Adrenal gland (tissue), 19 donors: ENCODE measurements at places on chromosomes 4 and X. TPM values are rescaled to one million over a fixed set of nuclear protein-coding genes. Genes with fewer than 3 reads are reported as not detected.

MAGEE2 gene
- not detected for total RNA-seq

GC gene
- total RNA-seq = not detected

ARHGAP24 gene
- total RNA-seq = 8.7 TPM

PAGE1 gene
- not detected for total RNA-seq

CNGA1 gene
- total RNA-seq = 0.24 TPM

- no peaks in the 10 kb centered on the region for H3K36me3 ChIP-seq
- no peak overlapping the region for H3K4me3 ChIP-seq
- H3K27ac ChIP-seq = no peak overlapping the region
- H3K27me3 ChIP-seq = no peaks in the 10 kb centered on the region
- H3K4me1 ChIP-seq = no peaks in the 10 kb centered on the region
- DNase-seq = no peak
Observed at GRCh38 chr4:8285143-8285975, 15.8 kb downstream of the HTRA3 start.

GRCh38 chr4:116512552-116512951 lies 572.8 kb downstream of the TRAM1L1 start:
- no peak overlapping the region for H3K4me3 ChIP-seq
- peak; percentile 29 for DNase-seq
- H3K27me3 ChIP-seq = no peaks in the 10 kb centered on the region
- no peak overlapping the region for H3K27ac ChIP-seq
- H3K4me1 ChIP-seq = peaks cover 3% of the 10 kb centered on the region
- no peaks in the 10 kb centered on the region for H3K36me3 ChIP-seq

- no peaks in the 10 kb centered on the region for H3K27me3 ChIP-seq
- H3K4me1 ChIP-seq = no peaks in the 10 kb centered on the region
- no peak overlapping the region for H3K4me3 ChIP-seq
- H3K36me3 ChIP-seq = no peaks in the 10 kb centered on the region
- no peak overlapping the region for H3K27ac ChIP-seq
Observed at GRCh38 chr4:160611181-160611580, 1508.3 kb downstream of the RAPGEF2 start.

DNA sequence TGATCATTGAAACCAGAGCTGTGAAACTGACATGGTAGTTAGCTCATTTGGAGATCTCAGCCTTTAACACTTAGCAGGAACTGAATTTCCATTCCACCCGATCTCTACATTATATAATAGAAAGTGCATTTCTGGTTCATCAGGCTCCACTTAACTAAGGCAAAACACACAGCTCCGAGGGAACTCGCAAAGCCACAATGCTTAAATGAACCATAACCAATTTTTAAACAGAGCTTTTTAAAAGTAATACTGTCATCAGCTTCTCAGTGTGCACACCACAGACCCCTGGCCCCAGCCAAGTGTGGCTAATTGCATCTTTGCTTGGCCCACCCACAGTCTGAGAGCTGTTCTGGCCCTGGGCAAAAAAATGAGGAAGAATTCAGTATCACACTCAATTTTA lies 66.1 kb downstream of the DCHS2 start:
- H3K4me3 ChIP-seq = no peak overlapping the region
- no peaks in the 10 kb centered on the region for H3K4me1 ChIP-seq
- H3K27ac ChIP-seq = no peak overlapping the region
- no peaks in the 10 kb centered on the region for H3K27me3 ChIP-seq
